NCI-H1930 (cell line): ENCODE measurements at places on chromosomes 1 and 21.

DNA sequence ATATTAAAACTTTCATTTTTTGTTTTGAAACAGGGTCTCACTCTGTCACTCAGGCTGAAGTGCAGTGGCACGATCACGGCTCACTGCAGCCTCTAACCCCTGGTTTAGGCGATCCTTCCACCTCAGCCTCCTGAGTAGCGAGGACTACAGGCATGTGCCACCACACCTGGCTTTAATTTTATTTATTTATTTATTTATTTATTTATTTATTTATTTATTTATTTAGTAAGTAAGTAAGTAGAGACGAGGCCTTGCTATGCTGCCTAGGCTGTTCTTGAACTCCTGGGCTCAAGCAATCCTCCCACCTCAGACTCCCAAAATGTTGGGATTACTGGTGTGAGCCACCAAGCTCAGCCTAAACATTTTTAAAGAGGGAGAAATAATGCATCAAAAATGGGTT lies 1.2 kb upstream of the SETSIP start:
- DNase-seq = no peak

GRCh38 chr1:2590233-2591141 lies 3.9 kb downstream of the PRXL2B start:
- DNase-seq = no peak

DNA sequence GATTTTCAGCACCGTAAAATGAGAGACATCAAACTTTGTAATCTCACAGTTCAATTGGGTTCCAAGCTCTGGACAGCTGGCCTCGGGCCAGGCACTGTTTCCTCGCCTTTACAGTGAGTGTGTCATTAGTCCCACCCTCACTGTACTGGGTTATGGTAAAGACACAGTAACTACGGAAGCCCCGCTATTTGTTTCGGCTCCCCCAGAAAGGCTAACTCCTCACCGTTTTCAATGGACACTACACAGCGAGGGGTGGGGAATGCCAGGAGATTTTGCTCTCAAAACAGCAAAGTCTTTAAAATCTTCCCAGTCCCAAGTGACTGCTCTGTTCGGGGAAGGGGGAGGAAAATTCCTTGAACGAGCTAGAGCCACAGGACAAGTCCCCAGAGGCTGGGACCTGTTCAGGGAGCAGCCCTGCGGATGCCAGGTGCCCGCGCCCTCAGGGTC lies 757 bp upstream of the SPSB1 start:
- DNase-seq = no peak

DNA sequence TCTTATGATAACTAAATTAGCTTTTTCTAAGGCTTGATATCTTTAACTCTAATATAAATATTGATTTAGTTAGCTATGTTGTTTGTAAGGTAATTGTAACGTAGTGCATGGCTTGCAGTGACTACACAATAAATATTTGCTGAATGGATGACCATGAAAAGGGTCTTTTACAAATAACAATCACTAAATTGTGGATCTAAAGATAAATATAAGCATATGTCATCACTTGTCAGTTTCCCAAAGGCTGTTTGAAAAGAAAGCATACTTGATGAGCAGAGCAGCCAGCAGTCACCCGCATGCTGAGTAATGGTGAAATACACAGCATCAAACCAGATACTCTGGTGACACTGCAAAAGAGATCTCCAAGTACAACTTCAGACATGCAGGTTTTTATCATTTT lies 92.5 kb upstream of the FMN2 start:
- peak; percentile 56 for DNase-seq

GRCh38 chr1:246434335-246434734 lies 72.7 kb downstream of the SMYD3 start:
- DNase-seq = no peak

GRCh38 chr1:83418558-83418957 lies 580.4 kb downstream of the TTLL7 start:
- no peak for DNase-seq

DNA sequence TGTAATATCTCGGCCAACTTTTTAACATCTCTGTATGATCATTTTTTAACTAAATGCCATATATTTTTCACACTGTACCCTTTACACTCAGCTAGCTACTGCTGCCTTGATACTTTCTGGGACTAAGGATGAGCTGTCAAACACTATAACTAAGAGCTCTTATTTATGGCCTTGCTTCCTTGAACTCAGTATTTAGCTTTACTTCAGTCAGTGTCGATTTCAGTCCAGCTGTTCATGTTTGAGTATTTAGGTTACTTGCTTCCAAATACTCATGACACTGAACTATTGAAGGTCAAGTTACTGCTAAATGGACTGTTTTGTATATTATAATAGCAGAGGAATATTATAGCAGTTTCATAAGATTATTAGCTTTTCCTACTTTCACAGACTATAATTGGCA lies 25.9 kb upstream of the USP25 start:
- DNase-seq = no peak

GRCh38 chr1:166848193-166848592 lies 8.9 kb downstream of the POGK start:
- DNase-seq = no peak

DNA sequence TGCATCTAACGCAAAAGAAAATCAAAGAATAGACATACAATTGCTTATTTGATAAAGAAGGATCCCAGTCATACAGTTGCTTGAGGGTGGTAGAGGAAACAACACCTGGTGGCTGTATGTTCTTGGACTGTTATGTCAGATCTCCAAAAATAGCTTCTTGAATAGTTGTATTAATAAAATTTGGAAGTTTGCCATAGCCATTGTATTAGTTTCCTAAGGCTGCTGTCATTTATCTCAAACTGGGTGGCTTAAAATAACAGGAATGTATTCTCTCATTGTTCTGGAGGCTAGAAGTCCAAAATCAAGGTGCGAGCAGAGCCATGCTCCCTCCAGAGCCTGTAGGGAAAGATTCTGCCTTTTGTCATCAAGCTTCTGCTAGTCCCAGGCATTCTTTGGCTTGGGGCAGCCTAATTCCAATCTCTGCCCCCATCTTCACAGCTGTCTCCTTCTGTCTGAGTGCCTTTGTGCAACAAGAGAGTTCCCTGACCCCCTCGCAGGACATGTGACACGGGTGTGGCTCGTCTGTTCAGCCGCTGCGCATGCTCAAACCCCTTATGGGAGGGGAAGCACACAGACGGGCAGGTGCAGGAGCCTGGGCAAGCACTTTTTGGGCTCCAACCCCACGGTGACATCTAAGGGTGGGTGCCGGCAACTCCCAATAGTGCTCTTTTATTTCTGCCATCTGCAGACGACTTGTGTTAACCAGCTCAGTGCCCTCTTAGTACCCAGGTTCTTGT lies 21.7 kb upstream of the GRIK1 start:
- no peak for DNase-seq

DNA sequence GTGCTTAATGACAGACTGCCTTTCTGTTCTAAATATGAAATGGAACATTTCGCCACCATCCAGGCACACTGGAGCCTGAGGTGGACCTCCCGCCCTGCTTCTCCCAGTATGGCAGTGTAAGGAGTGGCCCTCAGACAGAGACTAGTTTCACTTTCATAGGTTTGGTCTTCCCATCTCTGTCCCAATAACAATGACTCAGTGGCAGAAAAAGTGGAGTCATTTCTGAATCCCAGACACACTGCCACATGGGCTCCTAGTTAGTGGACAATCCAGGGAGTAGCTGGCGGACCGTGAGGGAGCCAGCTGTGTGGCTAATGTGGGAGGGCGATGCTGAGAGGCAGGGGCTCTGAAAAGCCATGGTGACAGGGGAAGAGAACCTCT lies 95.6 kb upstream of the TSPAN2 start:
- DNase-seq = no peak

- DNase-seq = no peak
Measured at GRCh38 chr1:22763487-22764200, 53.0 kb downstream of the EPHB2 start.

DNA sequence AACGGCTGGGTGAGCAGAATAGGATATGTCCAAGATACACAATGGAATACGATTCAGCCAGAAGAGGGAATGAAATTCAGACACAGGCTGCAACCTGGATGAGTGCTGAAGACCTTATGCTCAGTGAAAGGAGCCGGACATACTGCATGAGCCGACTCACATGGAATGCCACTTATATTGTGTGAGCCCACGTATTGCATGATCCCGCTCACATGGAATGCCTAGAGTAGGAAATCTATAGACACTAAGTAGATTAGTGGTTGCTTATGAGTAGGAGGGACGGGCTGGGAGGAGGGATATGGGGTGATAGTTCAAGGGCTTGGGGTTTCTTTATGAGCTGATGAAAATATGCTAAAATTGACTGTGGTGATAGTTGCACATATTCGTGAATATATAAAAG lies 26.8 kb downstream of the TMPRSS2 start:
- DNase-seq = no peak

DNA sequence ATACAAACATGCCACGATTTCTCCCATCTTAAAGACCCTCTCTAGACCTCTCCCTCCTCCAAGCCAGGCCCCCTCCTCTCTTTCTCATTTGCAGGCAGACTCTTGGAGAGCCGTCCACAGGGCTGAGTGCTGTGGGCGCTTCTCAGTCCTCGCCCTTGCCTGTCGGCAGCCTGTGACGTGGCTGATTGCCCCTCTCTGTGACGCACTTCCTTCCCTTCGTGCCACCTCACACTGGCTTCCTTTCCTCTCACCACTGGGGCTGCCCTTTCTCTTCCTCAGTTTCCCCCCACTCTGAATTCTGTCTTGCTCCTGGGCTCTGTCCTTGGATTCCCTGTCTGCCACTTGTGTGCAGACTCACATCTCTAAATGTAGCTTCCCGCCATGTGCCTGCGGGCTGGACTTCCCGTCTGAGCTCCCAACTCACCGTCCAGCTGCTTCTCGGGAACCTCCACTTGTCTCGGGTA lies 227.2 kb downstream of the CAMTA1 start:
- no peak for DNase-seq

GRCh38 chr1:179754041-179754624 lies 11.0 kb downstream of the FAM163A start:
- no peak for DNase-seq

DNA sequence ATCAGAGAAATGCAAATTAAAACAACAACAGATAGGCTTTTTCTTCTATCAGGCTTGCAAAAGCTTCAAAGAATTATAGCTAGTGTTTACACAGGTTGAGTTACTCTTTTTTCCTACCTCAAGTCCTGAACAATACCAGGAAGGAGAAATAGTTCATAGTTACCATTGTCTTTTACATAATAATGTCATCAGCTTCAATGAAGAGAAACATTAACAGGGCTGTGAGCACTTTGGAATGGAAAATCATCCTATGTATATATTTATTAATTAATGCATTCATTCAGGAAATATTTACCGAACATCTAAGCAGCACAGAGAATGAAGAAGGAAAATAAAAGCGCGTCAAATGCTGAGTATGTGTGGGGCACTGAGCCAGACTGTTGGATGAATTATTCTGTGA lies 197.3 kb downstream of the ZBTB18 start:
- DNase-seq = no peak

DNA sequence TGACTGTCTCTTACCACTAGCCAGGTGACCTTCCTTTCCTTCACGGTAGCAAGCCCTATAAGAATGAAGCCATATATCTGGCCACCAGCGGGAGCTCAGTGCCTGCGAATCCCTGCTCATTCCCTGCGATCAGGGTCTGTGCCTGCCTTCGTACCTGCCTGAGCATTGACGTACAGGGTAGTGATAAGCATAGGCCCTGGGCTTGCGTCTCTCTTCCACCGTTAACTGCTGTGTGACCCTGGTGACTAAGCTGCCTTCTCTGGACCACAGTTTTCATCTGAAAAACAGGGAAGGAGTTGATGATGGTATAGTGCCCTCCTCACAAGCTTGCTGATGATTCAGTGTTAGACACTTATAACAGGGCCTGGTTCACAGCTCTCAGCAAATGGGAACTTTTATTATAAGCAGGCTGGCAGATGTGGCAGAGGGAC lies 4.1 kb downstream of the ZC3H12A start:
- DNase-seq = no peak

DNA sequence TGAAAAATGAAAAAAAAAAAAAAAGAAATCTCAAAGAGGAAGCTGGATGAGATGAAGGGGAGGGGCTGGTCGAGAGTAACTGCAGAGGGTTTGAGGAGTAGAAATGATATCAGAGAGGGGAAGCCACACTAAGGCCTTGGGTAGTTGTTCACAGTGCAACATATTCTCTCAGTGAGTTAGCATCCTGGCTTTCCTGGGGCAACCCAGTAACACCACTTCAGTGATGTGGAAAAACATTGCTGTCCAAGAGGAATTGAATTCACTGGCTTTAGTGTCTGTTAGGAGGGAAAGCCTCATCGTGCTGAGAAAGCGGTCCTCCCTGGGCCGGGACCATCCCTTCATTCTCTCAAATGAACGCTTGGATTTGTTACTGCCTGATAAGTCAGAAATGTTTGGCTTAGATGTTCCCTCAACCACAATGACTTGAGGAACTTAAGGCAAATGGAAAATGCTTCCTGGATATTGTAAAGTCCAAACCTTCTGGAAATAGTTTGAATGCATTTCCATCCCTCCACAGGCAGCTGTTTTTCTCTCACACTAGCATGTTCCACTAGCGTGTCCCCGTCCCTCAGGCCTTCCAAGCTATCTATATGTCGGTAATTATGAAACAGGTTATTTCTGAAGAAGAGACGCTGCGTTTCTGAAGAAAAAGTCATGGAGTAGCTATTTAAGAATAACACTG lies 12.2 kb downstream of the TGFB2 start:
- no peak for DNase-seq

GRCh38 chr1:155809088-155809487 lies 47.9 kb downstream of the GON4L start:
- no peak for DNase-seq

GRCh38 chr1:95236784-95237575 lies 3.0 kb downstream of the RWDD3 start:
- no peak for DNase-seq

DNA sequence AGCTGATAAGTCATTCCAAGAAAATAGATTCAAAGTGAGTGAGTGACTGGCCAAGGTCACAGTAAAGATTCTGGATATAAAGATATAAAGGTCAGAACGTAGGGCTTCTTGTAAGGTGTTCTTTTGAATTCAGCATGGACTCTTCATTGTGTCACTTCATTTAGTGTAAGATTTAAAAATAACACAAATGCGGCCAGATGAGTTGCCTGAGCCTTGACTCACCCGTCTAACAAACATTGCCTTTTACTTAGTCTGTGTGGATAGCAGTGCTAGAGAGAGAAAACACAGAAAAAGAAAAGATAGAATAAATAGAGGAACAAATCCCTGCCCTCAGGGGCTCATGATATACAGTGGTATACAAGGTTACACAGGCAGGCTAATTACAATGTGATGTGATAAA lies 223.4 kb downstream of the PLPP3 start:
- DNase-seq = no peak

DNA sequence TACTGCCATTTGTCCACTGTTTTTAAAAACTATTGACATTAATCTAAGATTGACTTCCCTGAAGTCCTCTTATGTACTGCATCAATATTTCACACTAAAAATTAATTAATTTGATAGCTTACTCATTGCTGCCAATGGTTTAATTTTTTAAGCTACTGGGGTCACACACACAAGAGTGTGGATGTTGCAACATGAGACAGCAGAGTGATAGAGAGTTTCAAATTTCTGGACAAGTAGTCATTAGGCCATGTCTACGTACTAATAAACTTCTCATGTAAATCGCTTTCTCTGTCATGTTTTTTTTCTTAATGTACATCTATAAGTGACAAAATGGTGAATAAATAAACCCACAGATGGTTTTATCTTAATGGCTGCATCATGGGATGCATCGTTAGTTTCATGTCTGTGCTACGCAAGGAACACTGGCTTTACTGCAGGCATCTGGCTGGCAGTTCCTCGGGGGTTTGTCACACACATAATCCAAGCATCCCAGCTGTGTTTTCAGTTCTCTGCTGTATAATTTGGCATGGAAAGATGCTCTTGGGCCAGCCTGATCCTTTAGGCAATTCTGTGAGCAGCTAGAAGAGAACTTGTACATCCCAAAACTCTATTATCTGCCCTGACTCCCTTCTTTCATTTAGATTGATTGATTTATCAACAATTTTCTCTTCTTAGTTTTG lies 16.4 kb upstream of the CHODL start:
- no peak for DNase-seq

- no peak for DNase-seq
Measured at GRCh38 chr1:213925531-213926182, 62.1 kb upstream of the PROX1 start.
